C1 segment of cervical spinal cord (tissue), 14 donors: ENCODE measurements at places on chromosomes 2 and 18.
A peak's percentile ranks its signal among the peaks of the same experiment; 100 is the strongest.

GRCh38 chr18:30859036-30859435 is 183.5 kb downstream of the DSC3 start:
- no peak for DNase-seq

DNA sequence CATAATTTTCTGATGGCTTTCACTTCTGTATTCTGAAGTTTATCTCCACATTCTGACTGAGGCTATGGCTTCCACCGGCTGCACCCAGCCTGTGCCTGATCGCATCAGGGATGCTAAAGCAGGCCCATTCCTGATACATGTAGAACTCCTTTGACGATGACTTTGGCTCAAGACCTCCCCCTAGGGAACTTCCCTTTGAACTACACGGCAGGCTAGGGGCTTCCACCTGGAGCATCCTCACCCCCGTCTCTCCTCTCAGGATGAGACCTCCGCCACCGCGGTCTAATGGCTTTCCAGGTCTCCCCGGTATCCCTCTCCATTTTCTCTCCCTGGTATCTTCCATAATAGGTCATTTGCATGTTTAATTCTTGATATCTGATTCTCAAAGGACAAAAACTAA is 214.9 kb upstream of the CHST9 start:
- no peak for DNase-seq

- no peak for DNase-seq
These were observed 104.2 kb downstream of the CRIM1 start for GRCh38 chr2:36459725-36460137.

- DNase-seq, result no peak
These were observed 6.8 kb downstream of the ESPNL start for GRCh38 chr2:238106698-238107524.

DNA sequence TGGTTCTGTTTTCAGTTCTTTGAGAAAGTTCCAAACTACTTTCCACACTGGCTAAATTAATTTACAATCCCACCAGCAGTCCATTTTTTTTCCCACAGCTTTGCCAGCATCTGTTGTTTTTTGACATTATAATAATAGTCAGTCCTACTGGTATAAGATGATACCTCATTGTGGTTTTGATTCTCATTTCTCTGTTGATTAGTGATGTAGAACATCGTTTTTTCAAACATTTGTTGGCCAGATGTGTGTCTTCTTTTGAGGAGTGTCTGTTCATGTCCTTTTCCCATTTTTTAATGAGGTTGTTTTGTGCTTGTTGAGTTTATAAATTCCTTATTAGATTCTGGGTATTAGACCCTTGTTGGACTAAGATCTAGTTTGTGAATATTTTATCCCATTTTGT is 376.8 kb upstream of the NT5C1B start:
- DNase-seq, result no peak

DNA sequence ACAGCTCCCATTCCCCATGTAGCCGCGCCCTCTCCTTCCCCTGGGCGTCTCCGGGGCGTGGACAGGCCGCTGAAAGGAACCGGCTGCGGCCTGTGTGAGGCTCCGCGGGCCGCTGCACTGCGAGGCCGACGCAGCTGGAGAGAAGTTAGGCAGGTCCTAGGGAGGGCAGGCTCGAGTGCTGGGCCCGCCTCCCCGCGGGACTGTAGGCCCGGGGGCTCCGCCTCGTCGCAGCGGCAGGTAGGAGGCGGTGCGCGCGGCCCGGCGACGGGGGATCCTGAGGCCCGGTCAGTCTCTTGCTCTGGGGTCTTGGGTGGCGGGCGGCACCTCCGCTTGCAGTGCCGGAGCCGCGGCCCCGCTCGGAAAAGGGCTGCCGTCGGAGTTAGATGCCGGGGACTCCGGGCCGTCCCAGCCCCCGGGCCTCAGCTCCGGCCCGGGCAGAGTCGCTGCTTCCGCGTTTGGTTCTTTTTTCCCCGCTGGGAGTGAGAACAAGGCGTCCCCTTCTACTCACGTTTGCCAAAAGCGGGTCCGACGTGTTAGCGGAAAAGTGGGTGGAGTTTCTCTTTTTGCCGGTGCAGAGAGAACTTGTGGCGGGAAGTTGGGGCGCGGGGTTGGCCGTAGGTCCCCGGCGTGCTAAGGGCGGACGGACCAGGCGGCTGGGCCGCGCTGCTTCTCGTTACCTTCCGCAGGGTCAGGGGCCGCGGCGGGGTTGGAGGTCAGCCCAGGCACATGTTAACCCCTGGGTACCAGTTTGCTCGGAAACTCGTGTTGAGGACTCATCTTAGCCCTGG is at the start of gene VRK2:
VRK2 (plus strand) TSS at position 222 of the 788 bp plus-strand sequence. CDS start 2,026 bp downstream, outside the sequence.
- peak; percentile 70 for DNase-seq

DNA sequence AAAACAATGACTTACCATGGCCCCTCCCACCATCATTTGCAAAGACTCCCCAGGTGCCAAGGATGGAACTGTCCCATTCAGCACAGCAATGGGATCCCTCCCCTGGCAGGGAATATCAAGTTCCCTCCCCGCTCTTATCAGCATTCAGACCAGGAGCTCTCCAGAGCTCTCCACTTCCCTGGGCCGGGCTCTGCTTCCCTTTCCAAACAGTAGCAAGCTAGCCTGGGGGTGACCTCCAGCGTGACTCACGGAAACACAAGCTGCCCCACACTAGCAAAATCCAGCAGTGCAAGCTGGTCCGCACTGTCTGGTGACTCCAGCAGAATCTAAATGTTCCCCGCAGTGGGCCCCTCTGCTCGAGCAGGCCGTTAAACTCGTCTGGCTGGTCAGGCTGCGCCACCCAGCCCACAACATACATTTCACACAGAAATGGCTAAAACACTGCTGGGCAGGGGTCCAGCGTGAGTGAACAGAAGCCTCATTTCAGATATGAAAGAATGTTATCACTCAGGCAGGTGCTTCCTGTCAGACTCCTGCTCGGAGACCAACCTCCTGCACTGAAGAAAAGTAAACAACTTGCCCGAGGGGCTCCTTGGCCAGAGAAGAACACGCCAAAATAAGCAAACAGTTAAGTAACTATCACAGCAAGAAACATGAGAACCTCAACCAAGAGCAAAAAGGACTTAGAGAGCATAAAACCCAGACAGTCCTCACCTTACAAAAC is 33.9 kb downstream of the STAT1 start:
- no peak for DNase-seq

DNA sequence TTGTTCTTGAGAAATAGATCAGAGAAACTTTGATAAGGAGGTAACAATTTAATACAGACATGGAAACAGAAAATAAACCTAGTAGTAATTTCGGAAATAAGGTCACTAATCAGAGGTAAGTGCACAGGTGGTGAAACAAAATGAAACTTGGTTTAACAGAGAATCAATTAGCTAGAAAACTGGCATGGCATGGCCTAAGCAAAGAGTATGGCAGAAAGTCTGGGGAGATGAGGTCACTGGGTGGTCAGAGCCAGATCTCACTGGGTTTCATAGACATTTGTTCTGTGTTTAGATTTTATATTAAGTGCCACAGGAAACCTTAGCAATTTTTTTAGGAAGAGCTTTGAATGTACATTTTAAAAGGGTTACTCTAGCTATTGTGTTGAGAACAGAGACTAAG is 1216.0 kb upstream of the PIK3C3 start:
- no peak for DNase-seq

DNA sequence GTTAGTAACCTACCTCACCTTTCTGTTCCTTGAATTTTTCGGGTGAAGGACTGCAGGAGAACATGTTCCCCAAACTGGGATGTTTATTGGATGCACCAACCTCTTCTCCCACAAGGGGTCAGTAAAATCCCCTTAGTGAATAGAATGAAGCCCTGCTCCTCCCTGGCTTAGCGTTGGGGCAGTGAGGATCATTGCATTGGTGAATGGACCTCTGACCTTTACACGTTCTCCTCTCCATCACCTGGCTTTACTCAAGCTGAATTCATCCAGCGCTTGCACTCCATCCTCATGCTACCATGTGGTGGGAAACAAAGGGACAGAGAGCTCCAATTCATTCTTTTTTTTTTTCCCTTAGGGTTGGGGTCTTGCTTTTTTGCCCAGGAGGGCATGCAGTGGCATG is 157.2 kb downstream of the MIB1 start:
- no peak for DNase-seq

GRCh38 chr2:110978756-110979470 is 141.8 kb upstream of the BCL2L11 start:
- DNase-seq, result no peak

GRCh38 chr2:241768850-241769249 is 7.8 kb upstream of the GAL3ST2 start:
- DNase-seq, result no peak

DNA sequence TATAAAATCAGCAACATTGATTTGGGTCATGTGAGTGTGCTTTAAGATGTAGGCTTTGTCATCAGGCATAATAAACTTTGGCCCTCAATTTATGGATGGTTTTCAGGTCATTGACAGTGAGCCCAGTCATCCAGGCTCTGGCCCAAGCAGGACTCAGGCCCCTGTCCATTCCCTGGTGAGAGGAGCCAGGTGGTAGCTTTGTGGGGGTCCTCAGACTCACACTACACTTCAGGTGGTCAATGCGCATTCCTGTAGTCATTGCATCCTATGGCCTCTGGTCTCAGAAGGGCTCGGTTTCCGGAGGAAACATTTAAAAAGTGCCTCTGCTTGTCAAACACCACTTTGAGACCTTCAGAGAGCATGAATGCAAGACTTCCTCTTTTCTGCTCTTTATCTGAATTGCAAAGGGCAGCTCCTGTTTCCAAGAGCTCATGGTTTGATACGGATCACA is 20.2 kb downstream of the LGALSL start:
- DNase-seq, result no peak

DNA sequence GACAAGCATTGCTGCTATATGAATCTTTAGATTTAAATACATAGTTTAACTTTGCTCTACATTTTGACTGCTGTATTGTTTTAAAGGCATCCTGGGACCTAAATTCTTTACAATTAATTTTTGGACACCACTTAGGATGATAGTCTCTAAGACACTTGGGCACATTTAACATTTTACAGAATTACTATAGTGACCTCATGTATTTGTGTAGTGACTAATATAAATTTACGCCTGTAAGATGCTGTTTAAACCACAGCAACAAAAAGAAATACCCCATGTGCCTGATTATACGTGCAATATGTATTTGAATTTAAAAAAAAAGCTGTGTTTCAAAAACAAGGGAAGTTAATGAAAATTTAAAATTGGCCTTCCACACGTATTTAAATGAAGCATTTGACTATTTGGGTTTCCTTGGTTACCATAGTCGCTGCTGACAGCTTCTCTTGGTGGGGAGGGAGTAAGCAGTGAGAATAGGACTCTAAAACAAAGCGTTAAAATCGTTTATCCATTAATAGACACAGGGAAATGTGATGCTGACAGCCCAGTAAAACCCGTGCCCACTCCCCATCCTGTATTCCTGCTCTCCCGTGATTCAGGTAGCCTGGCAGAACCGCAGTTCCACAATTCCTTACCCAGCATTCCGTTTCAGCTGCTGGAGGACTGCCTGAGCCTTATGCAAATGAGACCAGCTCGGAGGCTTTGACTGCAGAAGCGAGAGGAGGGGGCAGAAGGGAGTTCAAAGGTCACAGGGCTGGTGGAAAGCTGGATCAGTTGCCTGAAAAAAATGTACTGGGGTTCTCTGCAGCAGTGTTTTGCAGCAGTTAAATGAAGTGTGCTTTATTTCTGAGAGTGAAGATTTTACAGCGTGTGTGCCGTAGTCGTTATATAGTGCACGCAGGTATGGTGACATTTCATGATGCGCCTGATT is 104.3 kb downstream of the CSRNP3 start:
- peak; percentile 69 for DNase-seq

DNA sequence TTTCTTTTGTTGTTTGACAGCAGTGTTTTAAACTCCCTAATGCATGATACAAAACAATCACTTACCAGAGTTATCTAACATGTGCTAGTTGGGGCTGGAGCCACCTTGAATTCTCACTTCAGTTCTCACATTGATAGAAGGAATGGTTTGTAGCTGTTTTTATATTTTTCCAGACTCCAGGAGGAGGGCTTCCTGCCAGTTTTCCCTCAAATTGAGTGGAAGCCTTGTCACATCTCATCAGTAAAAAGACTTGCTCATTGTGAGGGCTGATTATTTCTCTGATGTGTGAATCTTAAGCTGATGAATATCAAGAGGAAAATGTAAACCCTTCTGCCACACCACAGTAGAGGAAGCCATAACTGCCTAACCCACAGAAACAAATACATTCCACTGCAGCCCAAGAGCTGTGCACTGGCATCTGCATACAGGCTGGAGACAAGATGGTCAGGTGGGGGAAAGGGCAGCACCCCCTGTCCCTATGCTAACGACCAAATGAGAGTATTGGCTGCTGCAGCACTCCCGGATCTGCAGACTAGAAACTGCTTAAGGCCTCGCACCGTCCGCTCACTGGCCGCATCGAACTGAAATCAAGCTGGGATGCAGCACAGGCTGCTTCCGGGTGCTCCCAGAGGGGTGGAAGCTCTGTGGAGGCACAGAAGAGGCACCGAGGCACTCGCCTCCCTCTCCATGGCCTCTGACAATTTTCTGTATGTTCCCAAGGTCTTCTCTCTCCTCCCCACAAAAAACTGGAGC is 73.7 kb upstream of the TPO start:
- no peak for DNase-seq

- no peak for DNase-seq
These were observed 743.3 kb downstream of the SLC4A3 start for GRCh38 chr2:220370764-220371163.

GRCh38 chr2:70826696-70827350 is 6.4 kb upstream of the CLEC4F start:
- DNase-seq, result no peak

- no peak for DNase-seq
These were observed 332.1 kb upstream of the CDH20 start for GRCh38 chr18:61001138-61001537.

GRCh38 chr2:135132314-135132713 is 80.2 kb downstream of the RAB3GAP1 start:
- DNase-seq, result no peak

DNA sequence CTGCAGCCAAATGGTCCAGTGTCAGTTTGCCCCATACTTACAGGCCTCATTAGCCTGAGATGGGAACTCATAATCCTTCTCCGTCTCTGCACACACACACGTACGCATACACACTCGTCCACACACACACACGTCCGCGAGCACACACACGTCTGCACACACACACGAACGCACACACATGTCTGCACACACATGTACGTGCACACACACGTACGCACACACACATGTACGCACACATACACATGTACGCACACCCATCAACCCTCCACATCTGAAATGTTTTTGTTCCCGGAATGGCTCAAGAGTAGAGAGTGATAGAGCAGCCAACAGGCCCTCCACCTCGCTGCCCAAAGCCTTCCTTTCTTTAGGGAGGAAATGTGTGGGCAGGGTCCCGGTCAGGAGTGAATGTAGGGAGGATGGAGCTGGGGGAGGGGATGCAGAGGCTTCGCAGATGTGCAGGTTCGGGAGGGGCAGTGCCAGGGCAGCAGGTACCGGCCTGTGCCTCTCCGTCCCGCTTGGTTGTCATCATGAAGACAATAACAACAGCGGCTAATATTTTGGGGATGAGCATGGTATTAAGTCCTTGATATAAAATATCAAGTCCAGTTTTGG is 52.7 kb downstream of the PTGR3 start:
- DNase-seq, result no peak

DNA sequence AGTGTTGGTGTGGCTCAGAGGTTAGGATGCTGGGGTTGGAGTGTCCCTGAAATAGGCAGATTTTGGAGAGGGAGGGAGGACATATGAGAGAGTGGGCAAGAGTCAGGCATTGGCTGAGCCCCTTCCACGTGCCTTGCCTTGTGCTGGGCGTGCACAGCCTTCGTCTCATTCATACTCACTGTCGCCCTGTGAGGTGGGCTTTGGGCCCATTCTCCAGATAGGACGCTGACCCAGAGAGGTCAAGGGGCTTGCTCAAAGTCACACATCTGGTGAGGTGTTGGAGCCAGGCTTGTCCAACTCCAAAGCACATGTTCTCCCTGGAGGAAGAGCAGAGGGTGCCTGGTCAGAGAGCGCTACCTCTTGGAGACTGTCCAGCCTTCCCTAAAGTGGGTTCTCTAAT is 166.8 kb downstream of the DYSF start:
- DNase-seq, result no peak
